ENCODE measurements at places on chromosomes 7 and 10.

DNA sequence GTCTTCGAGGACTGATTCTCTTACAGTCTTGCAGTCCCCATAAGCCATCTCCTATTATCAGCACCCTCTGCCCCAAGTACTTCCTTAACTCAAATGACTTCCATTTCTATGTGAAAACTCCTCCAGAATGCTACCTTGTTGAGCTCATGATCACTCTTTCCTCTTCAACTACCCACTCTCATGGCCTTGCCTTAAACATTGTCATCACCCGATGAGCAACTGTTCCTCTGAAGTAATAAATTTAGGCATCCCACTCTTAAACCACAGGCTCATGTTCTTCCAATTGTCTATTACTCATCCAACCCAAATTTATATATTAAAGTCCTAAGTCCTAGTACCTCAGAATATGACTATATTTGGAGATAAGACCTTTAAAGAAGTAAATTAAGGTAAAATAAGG is 152.9 kb downstream of the C1GALT1 start:
- no peak for DNase-seq

DNA sequence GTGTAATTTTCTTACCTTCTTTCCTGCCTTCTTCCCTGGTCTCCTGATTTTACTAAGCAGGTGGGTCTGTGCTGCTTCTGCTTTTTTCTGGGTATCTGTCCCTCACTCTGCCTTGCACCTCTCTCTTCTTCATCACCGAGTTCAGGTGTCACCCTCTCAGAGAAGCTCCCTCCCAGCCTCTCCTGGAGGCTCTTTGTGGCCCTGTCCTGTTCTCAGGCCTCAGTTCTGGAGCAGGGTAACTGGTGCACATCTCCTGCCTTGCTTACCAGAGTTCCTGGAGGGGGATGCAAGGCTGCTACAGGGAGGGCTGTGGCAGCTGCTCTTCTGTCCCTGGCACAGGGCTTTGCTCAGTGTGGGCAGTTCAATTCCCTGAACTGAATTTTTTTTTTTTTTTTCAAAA is 66.1 kb downstream of the RBM33 start:
- no peak for DNase-seq

DNA sequence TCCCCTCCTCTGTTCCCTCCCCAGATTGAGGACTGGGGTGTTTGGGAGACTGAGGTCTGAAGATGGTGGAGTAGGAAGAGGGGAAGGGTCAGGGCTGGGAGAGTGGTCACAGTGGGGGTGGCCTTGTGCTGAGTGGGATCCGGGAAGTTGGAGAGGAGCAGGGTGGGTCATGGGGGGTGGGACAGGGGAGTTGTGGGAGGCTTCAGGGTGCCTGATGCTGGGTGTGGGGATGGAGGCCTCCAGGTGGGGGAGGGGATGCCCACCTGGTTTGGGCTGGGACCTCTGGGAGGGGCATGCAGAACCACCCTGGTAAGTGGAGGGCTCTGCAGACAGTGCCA is 2.6 kb downstream of the ZNF775 start:
- no peak for DNase-seq

DNA sequence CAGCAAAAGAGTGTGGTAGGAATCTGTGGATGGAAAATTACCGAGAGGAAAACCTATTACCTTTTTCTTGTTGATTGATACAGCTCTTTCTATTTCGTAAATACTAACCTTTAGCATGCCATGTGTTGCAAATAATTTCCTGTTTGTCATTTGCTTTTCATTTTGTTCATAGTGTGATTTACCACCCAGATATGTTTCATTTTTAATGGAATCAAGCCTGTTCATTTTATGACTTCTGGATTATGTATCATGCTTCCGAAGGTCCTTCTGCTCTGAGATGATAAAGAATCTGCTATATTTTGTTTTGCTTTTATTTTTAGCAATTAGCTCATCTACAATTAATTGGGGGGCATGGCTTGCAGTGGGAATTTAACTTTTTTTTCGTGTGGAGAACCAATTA is 46.5 kb downstream of the INPP5F start:
- no peak for DNase-seq

- peak; percentile 16 for DNase-seq
These were observed 41.3 kb upstream of the HPSE2 start for GRCh38 chr10:99276848-99277486.

DNA sequence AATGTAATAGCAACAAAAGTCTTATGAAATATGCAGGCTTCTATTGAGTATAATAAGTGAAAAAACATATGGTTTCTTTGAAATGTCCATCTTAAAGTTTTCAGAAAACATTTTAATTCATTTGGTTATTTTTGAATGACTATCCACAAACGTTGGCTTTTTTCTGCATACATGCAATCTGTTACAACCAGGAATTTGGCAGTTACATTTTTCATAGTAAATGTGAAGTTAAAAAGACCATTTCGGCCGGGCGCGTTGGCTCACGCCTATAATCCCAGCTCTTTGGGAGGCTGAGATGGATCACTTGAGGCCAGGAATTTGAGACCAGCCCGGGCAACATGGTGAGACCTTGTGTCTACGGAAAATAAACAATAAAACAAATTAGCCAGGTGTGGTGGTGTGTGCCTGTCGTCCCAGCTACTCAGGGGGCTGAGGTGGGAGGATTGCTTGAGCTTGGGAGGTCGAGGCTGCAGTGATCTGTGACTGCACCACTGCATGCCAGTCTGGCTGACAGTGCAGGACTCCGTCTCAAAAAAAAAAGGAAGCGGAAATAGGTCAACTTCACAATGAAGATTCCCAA is 73.9 kb upstream of the NMT2 start:
- no peak for DNase-seq

DNA sequence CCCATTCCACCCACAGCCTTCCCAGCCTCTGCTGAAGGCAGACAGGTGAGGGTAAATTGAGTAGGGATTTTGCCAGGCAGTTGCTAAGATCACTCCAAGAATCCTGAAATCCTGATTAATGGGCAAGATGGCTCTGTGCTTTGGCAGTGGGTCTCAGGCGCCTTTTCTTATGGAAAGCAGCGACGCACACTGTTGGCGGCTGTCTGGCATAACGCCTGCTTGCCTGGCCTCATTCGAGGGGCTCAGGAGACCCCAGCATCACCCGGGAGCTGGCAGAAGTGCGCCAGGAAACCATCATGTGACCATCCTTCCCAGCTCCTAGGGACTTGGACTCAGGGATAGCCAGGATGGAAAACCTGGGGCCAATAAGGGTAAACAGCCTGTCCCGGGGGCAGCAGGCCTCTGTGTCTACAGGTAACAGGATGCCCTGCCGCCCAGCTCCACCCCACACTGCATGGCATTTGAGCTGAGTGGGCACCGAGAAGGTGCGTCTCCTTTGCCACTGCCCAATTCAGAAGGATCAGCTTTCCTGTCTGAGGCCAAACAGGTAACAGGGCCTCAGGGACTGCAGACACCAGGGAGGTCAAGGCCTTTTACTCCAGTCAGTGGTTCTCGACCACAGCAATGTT is 98.6 kb downstream of the FAM53B start:
- no peak for DNase-seq

- DNase-seq: no peak
These were observed 77.0 kb upstream of the LRRTM3 start for GRCh38 chr10:66848856-66849255.

DNA sequence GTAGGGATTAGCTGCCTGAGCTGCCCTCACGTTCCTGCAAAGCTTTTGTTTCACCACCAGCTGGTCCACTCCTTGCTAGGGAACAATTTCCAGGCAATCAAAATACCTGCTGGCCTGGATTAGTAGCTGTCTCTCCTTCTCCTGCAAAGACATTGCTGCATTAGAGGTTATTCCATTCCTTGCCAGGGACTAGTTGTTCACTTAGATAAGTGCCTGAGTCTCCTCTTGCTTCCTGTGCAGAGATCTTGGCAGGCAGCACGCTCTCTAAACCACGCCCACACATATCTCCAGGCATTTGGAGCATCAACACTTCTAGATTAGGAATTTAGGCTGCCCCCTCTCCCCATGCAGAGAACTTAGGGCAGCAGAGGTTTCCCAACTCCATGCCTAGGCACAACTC is 150.4 kb upstream of the SMIM30 start:
- DNase-seq: no peak

DNA sequence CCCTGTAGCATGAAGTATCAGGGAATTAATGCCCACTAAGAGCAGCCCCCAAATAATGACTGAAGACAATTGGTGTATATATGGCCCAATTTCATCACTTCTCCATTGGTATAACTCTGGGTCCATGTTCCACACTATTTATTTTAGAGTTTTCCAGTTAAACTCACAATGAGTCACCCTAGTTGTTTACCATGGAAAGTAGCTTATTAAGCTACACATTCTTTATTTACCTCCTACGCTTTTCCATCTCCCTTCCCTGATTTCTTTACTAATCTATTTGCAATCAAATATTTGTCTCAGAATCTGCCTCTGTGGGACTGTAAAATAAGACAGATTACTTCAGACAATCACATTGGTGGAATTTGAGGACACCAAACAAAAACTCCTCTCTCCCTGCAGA is 655.6 kb downstream of the SORCS1 start:
- no peak for DNase-seq

- no peak for DNase-seq
These were observed 106.2 kb upstream of the SEMA3D start for GRCh38 chr7:85292908-85293576.

DNA sequence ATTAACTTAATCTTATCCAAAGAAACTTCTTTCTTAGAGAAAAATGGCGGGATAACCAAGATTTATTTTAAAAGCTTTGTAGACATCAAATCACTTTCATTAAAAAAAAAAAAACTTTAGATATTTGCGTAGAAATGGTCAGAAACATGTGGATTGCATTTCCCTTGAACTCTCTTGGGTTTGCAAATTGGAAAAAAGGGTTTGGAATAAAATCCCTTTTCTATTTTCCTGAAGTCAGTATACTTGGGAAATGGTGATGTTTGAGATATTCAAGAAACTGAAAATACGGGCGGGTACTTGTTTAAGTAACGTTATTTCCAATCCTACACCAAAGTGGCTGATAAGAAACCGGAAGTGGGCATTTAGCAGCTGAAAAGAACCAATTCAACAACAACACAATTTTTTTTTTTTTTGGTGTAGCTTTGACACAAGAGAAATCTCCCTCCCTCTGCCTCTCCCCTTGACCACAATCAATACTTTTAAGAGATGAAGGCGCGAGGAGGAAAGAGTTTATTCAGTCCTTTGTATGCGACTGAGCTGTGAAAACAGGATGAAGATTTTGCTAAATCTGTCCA is 13.7 kb upstream of the GFRA1 start:
- DNase-seq: no peak

- DNase-seq: no peak
These were observed 6.6 kb upstream of the SERPINE1 start for GRCh38 chr7:101120315-101120714.

Data from foreskin melanocyte (primary cell).